Right lobe of liver (tissue), 6 donors: ENCODE measurements at places on chromosomes 16 and 17. TPM values are rescaled to one million over a fixed set of nuclear protein-coding genes. Genes with fewer than 3 reads are reported as not detected.

The TNFRSF17 gene
- 0.44 TPM for total RNA-seq

The WNK4 gene
- not detected for total RNA-seq

The SMYD4 gene
- total RNA-seq: 6.7 TPM

The TBC1D3K gene
- not detected for total RNA-seq

The ZNF597 gene
- 0.86 TPM for total RNA-seq

The HOXB3 gene
- total RNA-seq: 2.9 TPM

The PLA2G10 gene
- not detected for total RNA-seq

The COX6A2 gene
- 6.0 TPM for total RNA-seq

The CHST5 gene
- not detected for total RNA-seq

The CEP112 gene
- total RNA-seq: 2.8 TPM

The NSF gene
- total RNA-seq: 20.4 TPM

The LRRC37B gene
- total RNA-seq: 3.1 TPM

The TPSG1 gene
- total RNA-seq: not detected

The MYH11 gene
- 3.9 TPM for total RNA-seq
